AG04449 (cell line): ENCODE measurements at places on chromosomes 5 and 9.

DNA sequence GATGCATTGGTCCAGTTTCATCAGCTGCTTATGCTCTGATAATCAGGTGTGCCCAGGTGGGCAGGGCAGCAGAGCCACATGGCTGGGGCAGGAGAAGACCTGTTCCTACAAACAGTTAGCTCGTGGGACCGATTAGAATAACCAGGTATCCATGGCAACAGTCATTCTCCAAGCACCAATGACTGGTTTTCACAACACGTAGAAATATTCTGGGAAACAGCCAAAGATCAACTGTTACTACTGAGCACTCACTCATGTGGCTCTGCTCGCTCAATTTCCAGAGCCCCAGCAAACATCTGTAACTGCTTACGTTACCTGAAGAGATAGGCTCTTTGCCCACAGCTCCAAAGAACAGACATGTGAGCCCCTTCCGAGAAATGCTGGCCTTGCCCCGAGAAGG lies 302.0 kb downstream of the AGTPBP1 start:
- DNase-seq, result no peak

DNA sequence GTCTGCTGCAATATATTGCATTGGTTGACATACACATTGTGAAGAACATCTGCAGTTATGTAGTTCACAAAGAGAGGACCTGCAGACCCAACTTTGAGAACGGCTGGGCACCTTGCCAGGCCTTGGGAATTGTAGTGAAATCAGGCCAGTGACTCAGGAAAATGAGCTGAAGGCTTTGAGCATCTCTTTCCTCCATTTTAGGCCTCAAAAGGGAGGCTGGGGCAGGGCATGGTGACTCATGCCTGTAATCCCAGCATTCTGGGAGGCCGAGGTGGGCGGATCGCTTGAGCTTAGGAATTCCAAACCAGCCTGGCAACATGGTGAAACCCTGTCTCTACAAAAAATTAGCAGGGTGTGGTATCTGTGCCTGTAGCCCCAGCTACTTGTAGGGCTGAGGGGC lies 1.4 kb upstream of the IPPK start:
- no peak for DNase-seq

GRCh38 chr5:157109744-157110143 lies 900 bp upstream of the HAVCR2 start:
- no peak for DNase-seq

GRCh38 chr9:135788576-135789300 lies 86.8 kb downstream of the KCNT1 start:
- no peak for DNase-seq

GRCh38 chr5:74257060-74257527 lies 383.4 kb downstream of the ENC1 start:
- no peak for DNase-seq

DNA sequence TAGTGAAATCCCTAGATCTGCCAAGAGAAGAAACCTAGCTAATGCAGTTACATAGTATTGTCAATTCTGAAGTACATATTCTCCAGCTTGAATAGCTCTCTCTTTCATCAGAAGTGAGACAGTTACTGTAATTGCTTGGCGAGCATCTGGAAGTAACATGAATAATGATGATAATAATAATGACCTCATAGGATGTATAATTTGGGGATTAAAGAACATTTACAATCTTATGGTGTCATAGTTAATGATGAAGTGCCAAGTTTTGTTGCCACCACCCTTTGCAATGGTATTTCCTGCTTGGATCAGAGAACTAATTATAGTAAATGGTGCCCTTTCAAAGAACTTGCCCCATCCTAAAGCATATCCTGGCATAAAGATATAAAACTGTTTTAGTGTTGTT lies 201.4 kb downstream of the ADAMTSL1 start:
- no peak for DNase-seq

DNA sequence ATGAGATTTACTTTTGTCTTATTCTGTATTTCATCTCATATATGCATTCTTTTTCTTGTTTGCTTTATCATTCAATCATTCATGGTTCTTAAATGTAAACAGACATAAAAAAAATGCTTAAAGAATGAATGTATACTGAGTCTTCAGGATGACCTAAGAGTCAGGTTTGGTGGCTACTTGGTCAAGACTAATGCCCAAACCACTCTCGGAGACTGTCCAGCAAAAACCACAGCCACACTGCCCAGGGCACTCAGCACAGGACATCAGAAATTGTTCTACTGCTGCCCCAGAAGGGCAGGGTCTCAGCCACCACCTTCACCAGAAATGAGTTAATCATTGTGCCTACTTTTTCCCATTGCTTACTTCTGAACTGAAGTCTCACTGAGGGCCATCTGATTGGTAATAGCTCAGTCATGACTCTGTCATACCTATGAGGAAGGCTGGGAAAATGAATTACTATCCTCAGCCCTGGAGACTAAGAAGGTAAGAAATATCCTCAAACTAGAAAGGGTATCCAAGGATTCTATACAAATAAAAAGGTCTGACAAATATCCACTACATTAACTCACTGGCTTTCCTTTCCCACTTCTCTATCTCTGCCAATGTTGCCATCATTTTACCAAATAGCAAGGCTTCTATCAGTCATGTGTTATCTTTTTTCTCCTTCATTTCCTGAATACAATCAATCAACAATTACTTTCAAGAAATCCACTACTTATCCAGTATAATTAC lies 236.1 kb downstream of the CETN3 start:
- no peak for DNase-seq

GRCh38 chr5:122701640-122702523 lies 73.0 kb upstream of the SNX2 start:
- DNase-seq, result no peak

GRCh38 chr9:126055381-126055985 lies 271.1 kb upstream of the MVB12B start:
- peak; percentile 5 for DNase-seq

DNA sequence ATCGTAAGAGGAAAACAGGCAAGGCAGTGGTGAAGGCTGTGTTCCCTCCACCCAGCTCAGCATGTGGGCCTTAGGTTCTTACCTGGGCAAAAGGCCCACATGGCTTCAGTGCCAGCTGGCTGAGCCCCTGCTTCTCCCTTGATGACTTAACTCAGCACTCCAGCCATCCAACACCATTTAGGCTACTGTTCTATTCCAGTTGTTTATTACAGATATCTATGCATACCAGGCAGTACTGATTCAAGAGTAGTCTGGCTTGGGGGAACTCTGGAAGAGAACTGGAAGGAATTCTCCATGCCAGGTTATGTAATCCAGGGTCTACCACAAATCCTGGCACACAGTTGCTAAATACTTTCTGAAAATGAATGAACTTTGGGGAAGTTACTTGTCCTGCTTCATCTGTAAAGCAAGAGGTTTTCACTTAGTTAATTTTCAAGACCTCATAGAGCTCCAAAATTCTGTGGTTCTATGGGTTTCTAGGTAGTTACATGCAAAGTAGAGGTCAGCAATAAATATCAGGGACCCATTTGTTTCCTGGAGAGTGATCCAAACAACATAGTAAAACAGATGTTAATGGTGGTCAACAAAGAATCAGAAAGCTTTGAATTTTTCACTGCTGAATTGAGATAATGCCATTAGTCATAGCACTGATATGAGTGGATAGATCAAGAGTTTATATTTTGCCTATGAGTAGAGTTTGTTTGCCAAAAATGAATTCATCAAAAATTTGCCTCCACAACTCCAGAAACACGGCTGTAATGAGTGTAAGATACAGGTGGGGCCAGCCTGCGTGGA lies 88.2 kb upstream of the OSMR start:
- DNase-seq, result no peak

DNA sequence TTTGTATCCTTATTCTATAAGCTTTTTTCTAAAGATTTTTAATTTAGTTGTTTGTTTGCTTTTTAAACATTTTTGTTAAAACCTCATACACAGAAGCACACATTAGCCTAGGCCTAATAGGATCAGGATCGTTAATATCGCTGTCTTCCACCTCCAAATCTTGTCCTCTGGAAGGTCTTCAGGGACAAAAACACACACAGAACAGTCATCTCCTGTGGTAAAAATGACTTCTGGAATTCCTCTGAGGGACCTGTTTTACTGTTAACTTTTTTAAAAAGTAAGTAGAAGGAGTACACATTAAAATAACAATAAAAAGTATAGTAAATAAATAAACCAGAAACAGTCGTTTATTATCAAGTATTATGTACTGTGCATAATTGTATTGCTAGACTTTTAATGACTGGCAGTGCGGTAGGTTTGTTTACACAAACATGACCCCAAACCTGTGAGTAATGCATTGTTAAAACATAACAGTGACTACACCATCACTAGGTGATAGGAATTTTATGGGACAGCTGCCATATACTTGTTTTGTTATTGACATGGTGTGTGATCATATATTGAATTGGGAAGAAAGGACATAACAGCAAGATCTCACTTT lies 109.6 kb downstream of the ZCCHC7 start:
- DNase-seq, result no peak

GRCh38 chr5:180401229-180401907 lies 48.2 kb upstream of the GFPT2 start:
- no peak for DNase-seq

- DNase-seq, result no peak
Observed at GRCh38 chr5:60512117-60512516, 187.8 kb downstream of the DEPDC1B start.

GRCh38 chr5:181151146-181151545 lies 3.8 kb downstream of the OR2V2 start:
- no peak for DNase-seq

DNA sequence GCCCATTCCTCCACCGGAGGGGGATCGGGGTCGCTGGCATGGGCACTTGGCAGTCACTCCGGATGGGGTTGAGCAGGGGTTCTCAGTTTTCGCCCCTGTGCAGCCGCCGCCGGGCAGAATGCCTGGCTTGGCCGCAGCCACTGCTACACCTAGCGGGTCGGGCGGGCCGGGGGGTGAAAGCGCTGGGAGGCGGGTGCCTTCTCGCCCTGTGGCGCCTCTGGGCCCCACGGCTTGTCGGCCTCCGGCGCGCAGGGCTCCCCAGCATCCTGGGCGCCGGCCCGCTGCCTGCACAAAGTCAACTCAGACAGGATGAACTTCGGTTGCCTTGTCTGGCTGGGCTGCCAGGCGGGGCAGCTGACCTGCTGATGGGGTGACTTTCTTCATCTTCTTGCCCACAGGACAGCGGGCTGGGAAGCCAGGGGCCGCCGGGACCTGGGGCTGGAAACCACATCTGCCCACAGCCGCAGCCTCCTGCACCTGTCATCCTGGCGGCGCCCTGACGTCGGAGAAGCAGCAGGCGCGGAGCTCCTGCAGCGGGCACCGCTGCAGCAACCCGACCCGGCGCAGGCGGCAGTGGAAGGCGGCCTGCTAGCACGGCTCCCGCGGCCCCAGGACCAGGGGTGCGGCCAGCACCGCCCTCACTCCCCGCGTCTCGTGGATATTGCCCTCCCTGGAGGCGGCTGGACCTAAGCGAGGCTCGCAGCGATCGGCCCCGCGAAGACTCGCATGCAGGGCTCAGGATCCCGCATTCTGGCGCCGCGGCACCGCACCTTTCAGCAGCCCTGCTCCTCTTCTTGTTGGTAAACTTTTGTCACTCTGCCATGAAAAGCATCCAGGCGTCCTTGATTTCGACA lies 1.3 kb upstream of the ANKRD18A start:
- no peak for DNase-seq

- no peak for DNase-seq
Observed at GRCh38 chr5:53069626-53070025, 39.9 kb downstream of the MOCS2 start.

DNA sequence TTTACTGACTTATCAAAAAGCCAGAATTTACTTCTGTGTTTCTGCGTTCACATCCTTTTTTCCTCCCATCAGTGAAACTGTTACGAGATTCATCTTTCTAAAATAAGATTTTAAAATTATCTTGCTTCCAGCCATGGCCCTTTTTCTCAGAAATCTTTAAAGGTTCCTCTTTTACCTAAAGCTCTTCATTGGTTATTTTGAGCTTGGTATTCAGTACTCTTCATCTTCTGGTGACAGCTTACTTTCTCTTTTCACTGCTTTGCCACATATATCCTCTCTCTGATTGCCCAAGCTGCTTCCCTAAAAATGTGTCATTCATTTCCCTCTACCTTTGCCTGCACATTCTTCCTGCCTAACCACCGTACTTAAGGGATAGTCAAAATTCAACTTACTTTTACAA lies 32.3 kb downstream of the TGFBR1 start:
- no peak for DNase-seq

DNA sequence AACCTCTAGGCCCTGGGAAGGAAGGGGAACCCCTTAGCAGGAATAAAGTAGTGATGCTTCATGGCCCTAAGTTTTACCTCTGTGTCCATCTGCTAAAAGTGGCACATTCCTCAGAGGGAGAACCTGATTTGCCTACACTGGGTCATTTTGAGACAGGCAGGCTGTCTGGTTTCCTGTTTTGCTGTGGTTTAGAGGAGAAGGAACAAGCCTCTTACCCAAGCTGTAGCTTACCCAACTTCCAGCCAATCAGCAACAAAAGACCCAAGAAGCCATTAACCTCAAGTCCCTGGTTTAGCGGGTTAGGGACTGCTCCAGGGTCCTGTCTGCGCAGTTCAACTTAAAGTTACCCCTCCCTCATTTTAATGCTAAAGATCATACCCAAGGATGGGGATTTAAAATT lies 411.0 kb downstream of the MAT2B start:
- DNase-seq, result no peak

DNA sequence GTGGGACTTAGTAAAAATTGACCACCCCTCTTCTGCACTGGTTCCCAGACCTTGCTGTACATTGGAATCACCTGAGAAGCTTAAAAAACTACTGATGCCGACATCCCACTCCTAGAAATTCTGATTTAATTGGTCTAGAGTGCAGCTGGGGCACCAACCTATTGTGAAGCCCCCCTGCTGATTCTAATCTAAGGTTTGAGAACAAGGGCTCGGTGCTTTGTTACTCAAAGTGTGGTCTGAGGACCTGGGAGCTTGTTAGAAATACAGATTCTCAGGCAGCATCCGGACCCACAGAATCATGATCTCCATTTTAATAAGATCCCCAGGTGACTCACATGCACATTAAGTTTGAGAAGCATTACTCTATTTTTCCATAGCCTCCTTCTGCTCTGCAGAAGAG lies 57.8 kb upstream of the LPAR1 start:
- no peak for DNase-seq

DNA sequence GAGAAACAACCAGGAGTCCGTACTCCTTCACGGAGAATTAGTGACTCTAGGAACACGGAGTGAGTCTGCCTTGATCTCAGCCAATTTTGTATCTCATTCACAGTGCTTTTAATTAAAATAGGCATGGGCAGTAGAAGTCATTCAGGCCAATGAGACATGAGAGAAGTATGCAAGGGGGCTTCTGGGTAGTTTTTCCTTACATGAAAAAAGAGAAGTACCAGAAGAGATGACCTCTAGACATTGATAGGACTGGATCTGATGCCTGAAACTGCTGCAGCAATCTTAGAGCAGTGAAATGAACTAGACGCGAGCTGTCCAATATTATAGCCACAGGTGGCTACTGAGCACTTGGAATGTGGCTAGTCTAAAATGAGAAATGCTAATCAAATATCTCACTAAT lies 187.7 kb upstream of the TLE4 start:
- no peak for DNase-seq

DNA sequence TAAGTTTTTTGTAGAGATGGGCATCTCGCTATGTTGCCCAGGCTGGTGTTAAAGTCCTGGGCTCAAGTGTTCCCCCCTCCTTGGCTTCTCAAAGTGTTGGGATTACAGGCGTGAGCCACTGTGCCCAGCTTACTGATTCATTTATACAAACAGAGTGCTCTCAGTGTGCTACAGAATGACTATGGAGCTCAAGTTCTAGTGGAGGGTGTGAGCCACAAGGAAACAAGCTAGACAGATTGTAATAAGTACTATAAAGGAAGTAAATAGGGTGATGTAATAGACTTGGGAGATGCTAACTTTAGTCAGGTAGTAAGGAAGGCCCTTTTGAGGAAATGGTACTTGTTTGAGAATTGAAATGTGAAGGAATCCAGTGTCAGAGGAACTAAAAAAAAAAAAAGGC lies 1.7 kb upstream of the TMEM267 start:
- DNase-seq, result no peak
